ENCODE measurements at places on chromosomes 2 and 18.

GRCh38 chr2:180646756-180647155 lies 333.6 kb upstream of the UBE2E3 start:
- DNase-seq = no peak

- no peak for DNase-seq
These were observed 9.4 kb downstream of the RAMP1 start for GRCh38 chr2:237868631-237869342.

GRCh38 chr18:80103231-80103630 lies 5.8 kb upstream of the ADNP2 start:
- DNase-seq = no peak

GRCh38 chr2:238096311-238097011 lies 3.7 kb upstream of the ESPNL start:
- no peak for DNase-seq

DNA sequence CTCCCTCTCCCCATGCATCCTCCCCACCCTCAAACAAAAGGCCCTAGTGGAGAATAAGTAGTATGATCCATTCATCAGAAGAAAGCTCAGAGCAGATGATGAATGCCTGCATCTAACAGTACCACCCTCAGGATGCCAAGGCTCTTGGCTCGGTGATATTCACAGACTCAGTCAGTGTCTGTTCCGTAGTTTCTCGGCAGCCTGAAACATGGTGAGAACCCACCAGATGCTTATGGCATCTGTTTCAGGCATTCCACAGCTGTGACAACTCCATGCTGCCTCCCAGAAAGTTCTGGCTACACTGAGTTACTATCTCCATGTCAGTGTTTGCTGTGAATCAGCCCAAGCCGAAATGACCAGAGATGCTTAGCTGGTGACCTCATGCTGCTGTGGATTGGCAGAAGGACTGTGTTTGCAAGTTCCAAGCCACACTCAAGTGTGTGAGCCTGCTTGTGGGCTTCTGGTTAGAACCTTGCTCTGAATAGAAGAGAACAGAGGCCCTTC lies 83.9 kb downstream of the WDSUB1 start:
- no peak for DNase-seq

GRCh38 chr18:48913201-48913600 lies 37.6 kb downstream of the SMAD7 start:
- peak; percentile 52 for DNase-seq

GRCh38 chr18:12044591-12044990 lies 49.1 kb upstream of the ANKRD62 start:
- no peak for DNase-seq

DNA sequence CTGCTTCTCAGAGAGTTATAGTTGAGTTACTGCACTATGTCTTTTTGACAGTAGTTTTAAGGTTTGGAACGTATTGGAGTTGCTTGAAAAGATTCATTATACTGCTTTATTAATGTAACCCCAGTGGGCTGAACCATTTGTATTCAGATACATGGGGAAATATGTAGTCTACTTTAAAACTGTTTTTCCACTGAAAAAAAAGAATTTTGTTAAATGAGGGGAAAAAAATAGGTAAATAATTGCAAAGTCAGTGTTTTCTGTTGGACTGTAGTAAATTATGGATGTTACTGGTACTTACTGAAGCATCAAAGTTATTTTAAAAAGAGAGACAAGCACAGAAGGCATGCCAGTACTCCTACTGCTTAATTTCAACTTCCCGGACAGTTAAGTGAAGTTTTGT lies 36.4 kb downstream of the ZC3H15 start:
- DNase-seq = no peak

- no peak for DNase-seq
These were observed 56.7 kb downstream of the LBH start for GRCh38 chr2:30287857-30288513.

- DNase-seq = no peak
These were observed 6.4 kb upstream of the SFTPB start for GRCh38 chr2:85674417-85674816.

DNA sequence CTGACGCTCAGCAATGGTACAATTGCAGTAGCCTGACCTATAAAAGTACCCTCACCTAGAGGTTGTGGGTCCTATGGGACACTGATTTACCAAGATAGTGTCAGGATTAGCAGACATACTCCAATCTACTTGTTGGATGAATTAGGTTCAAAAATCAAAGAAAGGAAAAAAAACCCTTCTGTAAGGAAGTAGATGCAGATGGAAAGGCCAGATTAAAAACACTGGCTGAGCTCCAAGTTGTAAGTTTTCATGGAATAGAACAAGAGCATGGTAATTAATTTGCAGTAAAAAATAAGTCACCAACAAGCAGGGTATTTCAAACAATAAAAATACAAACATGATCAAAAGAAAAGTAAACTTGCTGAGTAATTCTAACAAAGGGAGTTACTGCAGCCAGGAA lies 26.4 kb downstream of the IDH1 start:
- no peak for DNase-seq

DNA sequence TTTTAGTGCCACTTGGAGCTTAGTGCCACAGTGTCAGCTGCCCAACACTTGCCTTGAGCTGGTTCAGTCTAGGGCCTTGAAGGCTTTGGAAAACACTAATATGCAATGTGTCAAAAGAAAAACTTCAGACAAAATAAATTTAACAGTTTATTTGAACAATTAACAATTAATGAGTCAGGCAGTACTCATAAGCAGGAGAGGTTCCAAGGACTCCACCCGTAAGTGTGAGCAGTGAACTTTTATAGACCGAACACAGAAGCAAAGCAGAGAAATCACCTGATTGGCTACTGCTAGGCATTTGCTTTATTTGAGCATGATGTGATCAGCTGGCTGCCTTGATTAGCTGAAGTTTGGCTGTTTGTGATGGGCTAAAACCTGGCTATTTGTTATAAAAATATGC lies 49.5 kb upstream of the TBC1D8 start:
- no peak for DNase-seq

- no peak for DNase-seq
These were observed 72.9 kb upstream of the PARD3B start for GRCh38 chr2:204472375-204472774.

DNA sequence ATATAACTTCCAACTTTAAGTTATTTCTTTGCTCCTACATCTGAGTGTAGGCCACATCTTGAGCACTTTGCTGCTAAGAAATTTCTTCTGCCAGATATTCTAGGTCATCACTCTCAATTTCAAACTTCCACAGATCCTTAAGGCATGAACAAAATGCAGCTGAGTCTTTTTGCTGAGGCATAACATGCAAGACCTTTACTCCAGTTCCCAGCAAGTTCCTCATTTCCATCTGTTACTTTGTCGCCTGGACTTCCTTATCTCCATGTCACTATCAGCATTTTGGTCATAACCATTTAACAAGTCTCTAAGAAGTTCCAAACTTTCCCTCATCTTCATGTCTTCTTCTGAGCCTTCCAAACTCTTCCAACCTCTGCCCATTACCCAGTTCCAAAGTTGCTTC lies 1077.3 kb upstream of the TMEFF2 start:
- DNase-seq = no peak

DNA sequence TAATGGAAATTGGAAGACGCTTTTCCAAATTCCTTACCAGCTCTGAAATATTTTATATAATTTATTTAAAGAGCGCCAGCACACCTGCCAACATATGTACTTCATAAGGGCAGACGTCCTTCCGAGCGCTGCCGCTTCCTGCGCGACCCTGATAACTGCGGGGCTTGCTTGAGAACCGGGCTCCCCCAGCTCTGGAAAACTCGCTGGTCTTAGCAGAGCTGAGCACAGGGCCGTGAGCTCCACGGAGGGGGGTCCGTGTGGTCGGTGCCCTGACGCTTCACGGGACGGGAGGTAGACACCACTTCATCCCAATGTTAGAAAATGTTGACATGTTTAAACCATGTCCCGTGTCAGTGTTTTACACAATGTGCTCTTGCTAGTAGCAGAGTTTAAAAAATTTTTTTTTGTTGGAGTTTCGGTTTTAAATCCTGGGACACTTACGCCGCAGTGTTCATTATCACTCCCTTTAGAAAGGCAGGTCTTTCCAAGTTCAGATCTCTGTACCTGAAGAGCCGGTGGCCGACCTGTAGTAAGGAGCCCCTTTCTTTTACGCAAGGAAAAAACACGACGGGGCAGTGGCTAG lies 1.6 kb downstream of the NFATC1 start:
- DNase-seq = no peak

GRCh38 chr18:39946623-39947061 lies 2008.4 kb upstream of the PIK3C3 start:
- no peak for DNase-seq

GRCh38 chr2:1769703-1770422 lies 25.5 kb upstream of the PXDN start:
- DNase-seq = peak; percentile 75

GRCh38 chr18:52481116-52481515 lies 141.1 kb downstream of the DCC start:
- no peak for DNase-seq

DNA sequence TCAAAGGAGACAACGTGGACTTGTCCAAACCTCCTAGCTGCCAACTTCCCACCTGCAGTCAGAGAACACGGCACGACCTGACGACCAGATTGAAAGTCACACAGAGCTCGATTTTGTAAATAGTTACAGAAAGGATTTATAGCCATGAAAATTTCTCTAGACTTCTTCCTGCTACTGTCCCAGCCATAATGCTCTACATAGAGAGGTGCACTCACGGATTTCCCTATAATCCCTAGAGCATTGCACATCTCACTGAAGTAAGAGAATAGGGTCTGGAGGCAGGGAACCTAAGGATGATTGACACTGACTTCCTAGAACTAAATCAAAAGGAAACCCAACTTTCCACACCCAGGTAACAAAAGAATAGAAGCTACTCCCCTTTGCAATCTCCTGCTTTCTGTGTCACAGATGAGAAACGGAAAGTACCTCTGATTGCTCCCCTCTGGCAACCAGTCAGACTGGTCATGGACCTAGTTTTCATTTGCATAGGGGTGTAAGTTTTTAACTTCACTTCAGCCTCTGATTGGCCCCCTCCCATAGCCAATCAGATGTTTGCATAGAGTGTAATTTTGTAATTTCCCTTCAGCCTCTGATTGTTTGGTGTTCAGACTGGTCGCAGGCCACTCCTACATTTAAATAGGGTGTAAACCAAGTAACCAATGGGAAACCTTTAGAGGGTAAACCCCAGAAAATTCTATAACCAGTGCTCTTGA lies 58.6 kb upstream of the FBXO11 start:
- no peak for DNase-seq

- no peak for DNase-seq
These were observed 227.0 kb upstream of the SMAD7 start for GRCh38 chr18:49177812-49178211.

GRCh38 chr18:59660366-59660765 lies 36.9 kb downstream of the CCBE1 start:
- no peak for DNase-seq

DNA sequence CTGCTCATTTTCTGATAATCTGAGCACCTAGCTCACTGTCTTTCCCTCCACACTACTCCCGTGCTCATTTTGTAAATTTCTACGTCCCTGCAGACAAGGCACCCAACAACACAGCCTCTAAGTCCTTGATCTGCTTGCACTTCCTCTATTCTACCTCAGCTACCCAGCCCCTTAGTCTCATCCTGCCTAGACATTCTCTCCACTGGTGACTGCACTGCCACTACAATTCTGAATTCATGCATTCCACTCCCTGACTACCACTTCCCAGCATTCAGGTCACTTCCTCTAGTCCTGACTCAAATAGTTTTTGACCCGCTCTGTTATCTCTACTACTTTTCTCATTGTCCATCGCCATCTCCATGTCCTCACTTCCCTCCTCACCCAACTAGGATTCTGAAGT lies 155.7 kb downstream of the DYM start:
- no peak for DNase-seq

GRCh38 chr2:214730800-214731407 lies 78.6 kb downstream of the BARD1 start:
- DNase-seq = no peak

DNA sequence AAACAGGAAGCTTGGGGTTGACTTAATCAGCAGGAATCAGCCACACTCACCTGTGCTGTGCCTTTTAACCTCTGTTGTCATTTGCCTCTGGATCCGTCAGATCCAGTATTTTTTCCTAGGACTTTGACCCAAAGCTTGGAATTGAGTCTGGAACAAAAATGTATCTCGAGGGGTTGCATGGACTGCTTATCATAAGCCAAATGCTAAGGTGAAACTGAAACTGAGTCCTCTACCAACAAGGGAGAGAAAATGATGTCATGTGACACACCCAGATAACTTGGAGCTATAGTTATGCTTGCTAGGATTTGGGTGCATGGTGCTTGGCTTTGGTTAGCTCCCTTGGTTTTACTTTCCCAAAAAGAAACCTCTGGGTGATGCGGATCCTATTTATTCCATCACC lies 2158.6 kb upstream of the PIK3C3 start:
- DNase-seq = no peak

DNA sequence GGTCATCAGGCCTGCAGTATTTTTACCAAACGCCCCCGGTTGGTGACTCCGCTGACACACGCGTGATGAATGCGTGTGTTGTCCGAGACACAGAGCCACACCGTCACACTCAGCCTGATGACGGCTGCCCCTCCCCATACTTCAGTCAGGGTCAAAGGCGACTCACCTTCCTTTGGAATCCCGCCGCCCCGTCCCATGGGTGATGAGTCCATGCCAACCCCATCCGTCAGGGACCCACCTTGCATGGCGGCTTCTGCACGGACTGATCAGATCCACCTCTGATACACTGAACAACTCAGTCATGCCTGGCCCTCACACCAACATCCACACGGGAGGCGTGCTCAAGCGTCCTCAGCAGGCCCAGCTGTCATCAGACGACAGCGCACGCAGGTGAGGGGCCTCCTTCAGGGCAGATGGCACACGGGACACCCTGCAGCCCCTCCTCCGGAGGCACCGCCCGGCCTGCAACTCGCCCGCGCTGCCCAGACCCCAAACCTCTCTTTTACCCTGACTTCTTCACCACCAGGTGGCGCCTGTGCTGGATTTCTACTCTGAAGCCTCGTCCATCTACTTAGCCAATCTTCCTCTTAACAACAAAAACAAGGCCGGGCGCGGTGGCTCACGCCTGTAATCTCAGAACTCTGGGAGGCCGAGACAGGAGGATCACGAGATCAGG lies 89.2 kb downstream of the ZNF516 start:
- peak; percentile 79 for DNase-seq

GRCh38 chr2:150296770-150297546 lies 190.5 kb downstream of the RND3 start:
- DNase-seq = no peak

GRCh38 chr2:142974288-142975024 lies 97.0 kb downstream of the KYNU start:
- DNase-seq = no peak

DNA sequence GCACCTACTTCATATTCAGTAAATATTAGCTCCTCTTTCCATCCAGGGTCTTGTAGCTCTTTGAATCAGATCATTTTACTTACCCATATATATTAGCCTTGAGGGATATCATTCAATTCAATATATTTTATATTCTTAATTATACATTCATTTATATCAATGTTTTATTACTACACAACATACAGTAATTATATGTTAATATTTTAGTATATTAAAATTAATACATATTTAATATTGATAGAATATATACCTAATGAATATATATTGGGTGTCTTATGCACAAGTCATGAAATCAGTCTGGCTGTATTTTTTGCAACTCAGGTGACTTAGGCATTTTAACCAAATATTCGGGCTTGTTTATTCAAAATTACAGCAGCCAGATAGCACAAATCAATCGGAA lies 37.2 kb downstream of the POU3F3 start:
- no peak for DNase-seq

GRCh38 chr2:240915526-240916341 lies 9.6 kb downstream of the CROCC2 start:
- no peak for DNase-seq

GRCh38 chr18:77548790-77549420 lies 299.3 kb downstream of the GALR1 start:
- DNase-seq = no peak

Data from stimulated activated CD4-positive, alpha-beta T cell treated with anti-CD3 and anti-CD28 coated beads, Interleukin-2, amount 100 ng/mL, for 24 hours (primary cell).